Spinal cord (tissue), 10 donors: ENCODE measurements at places on chromosomes 2 and 18. TPM values are rescaled to one million over a fixed set of nuclear protein-coding genes. Genes with fewer than 3 reads are reported as not detected.

Gene TEKT4
- total RNA-seq, result 0.69 TPM

Gene HOXD3
- 7.3 TPM for total RNA-seq

Gene ALK
- total RNA-seq, result 12.4 TPM

Gene RAD51AP2
- 0.22 TPM for total RNA-seq

Gene LRRTM4
- total RNA-seq, result 30.4 TPM

Gene SIX2
- 5.5 TPM for total RNA-seq

Gene NEU4
- total RNA-seq, result 1.2 TPM

Gene LTBP1
- total RNA-seq, result 77.0 TPM

Gene CD28
- total RNA-seq, result 4.7 TPM

- H3K4me1 ChIP-seq, result no peaks in the 10 kb centered on the region
- no peaks in the 10 kb centered on the region for H3K36me3 ChIP-seq
- H3K27ac ChIP-seq, result no peak overlapping the region
- no peak overlapping the region for H3K4me3 ChIP-seq
- H3K27me3 ChIP-seq, result no peaks in the 10 kb centered on the region
- DNase-seq, result no peak
Measured at GRCh38 chr2:42211291-42211690, 42.1 kb downstream of the EML4 start.

DNA sequence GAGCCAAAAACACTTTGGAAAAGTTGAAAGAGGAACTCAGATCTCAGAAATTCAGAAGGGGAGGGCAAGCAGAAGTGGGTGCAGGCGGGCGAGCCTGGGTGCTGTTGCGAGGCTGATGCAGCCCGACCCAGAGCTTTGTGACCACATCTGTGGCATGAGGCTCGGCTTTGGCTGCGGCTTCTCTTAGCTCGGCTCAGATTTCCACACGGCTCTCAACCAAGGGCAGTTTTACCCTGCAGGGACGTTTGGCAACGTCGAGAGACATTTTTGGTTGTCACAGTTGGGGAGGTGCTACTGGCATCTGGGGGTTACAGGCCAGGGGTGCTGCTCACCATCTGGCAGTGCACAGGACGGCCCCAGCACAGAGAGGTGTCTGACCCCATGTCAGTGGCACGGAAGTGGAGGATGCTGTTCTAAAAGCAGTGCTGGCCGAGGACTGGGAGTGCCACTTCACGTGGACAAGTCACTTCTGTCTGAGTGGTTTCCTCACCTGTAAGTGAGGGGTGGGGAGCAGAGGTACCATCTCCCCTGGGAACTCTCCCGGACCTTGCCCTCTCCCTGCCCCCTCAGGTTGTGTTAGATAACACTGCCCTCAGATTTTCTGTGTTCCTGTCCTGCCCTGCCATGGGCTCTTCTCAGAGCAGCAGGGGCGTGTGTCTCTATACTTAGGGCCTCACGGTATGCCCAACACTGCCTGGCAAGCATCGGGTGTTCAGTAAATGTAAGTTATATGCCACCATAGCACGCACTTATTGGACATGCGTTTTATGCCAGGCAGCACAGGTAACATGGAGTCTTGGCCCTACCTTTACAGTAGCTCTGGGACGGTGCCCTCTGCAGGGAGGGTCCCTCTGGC is 48.7 kb upstream of the FAHD2A start:
- DNase-seq, result no peak
- H3K36me3 ChIP-seq, result peaks cover 8% of the 10 kb centered on the region
- no peak overlapping the region for H3K4me3 ChIP-seq
- H3K27me3 ChIP-seq, result no peaks in the 10 kb centered on the region
- H3K4me1 ChIP-seq, result no peaks in the 10 kb centered on the region

DNA sequence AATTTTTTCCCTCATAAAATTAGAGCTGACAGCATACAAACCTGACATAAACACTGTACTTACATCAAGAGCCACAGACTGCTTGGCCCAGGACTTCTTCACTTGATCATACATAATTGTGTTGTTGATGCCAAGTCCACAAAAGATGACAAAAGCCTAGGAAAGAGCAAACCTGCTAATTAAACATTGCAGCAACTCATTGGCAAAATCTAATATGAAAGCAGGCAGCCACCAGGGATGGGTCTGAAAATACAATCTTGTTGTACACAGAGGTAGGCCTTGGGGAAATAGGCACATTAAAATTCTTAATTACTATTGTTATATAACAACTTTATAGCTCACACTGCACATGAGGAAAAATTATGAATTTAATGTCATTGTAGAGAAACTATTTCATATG is 255.8 kb downstream of the PDE11A start:
- no peaks in the 10 kb centered on the region for H3K4me1 ChIP-seq
- no peaks in the 10 kb centered on the region for H3K36me3 ChIP-seq
- no peak overlapping the region for H3K4me3 ChIP-seq
- DNase-seq, result no peak

- no peaks in the 10 kb centered on the region for H3K4me1 ChIP-seq
- H3K27ac ChIP-seq, result no peak overlapping the region
- DNase-seq, result no peak
- H3K36me3 ChIP-seq, result no peaks in the 10 kb centered on the region
Measured at GRCh38 chr2:187982668-187983067, 309.0 kb upstream of the GULP1 start.

DNA sequence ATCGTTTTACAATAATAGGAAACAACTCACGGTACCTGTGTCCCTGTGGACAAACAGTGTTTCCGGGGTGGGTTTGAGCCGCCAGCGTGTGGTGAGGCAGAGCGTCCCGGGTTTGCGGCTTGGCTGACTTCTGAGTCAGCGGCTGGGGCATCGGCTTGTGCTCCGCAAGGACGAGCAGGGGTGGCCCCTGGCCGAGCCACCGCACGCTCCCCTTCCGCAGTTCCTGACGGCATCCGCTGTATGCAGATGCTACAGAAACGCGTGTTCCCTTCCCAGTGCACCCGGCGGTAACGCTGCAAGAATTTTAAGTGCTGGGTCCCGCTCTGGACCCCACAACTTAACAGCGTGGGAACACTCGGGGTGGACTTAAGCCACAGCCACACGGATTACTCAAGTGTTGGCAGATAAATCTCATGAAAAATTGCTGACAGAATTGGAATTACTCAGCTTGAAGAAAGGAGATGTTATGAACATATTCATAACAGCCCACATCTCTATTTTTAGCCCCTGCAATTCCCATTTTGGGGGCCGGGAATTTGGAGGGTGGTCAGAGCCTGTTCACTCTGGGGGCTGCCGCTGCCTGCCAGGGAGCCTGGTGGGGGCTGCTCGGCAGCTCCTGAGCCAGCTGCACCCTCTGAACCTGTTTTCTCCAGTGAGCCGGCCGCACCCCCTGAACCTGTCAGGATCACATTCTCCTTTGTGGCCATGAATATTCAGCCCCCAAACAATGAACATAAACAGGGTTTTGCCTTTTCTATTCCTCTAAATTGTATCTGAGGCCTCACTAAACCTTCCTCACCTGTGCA is 12.6 kb upstream of the KCNG2 start:
- no peak for DNase-seq
- H3K27ac ChIP-seq, result no peak overlapping the region
- H3K4me1 ChIP-seq, result peaks cover 10% of the 10 kb centered on the region
- no peaks in the 10 kb centered on the region for H3K36me3 ChIP-seq
- peaks cover 29% of the 10 kb centered on the region for H3K27me3 ChIP-seq
- no peak overlapping the region for H3K4me3 ChIP-seq

- no peaks in the 10 kb centered on the region for H3K27me3 ChIP-seq
- H3K4me3 ChIP-seq, result no peak overlapping the region
- no peaks in the 10 kb centered on the region for H3K36me3 ChIP-seq
- peak; percentile 13 for DNase-seq
- no peak overlapping the region for H3K27ac ChIP-seq
- H3K4me1 ChIP-seq, result no peaks in the 10 kb centered on the region
Measured at GRCh38 chr18:35611518-35611917, 30.0 kb downstream of the GALNT1 start.

DNA sequence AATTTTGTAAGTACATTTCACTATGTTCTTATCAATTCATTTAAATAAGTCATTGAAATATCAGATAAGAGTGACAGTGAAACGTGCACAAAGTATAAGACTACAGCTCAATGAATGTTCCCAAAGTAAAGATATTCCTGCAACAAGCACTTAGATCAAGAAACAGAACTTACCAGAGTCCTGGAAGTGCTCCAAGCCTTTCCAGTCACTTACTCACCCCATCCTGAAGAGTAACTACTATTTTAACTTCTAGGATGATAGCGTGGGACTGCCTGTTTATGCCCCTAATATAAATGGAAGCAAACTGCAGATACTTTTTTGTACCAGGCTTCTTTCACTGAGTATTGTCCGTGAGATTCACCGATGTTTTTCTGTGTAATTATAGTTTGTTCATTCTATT is 768.9 kb downstream of the SLC4A3 start:
- DNase-seq, result no peak
- no peak overlapping the region for H3K27ac ChIP-seq
- H3K36me3 ChIP-seq, result no peaks in the 10 kb centered on the region
- H3K27me3 ChIP-seq, result no peaks in the 10 kb centered on the region
- H3K4me3 ChIP-seq, result no peak overlapping the region

DNA sequence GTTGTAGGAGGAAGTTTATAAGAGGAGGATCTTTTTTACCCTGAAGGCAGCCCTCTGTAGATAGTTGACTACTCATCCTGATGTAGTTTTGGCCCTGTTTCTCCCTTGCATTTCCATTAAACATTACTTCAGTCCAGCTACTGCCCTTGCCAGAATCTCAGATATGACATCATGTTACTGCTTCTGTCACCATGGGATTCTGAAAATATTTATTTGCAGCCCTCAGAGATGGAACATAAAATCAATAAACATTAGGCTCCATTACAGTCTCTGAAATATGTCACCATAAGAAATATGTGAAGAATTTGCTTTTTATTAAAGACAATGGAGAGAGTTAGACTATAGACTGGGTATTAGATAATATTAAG is 68.7 kb upstream of the STK39 start:
- no peaks in the 10 kb centered on the region for H3K4me1 ChIP-seq
- no peak overlapping the region for H3K27ac ChIP-seq
- no peak for DNase-seq
- no peak overlapping the region for H3K4me3 ChIP-seq
- H3K27me3 ChIP-seq, result no peaks in the 10 kb centered on the region

DNA sequence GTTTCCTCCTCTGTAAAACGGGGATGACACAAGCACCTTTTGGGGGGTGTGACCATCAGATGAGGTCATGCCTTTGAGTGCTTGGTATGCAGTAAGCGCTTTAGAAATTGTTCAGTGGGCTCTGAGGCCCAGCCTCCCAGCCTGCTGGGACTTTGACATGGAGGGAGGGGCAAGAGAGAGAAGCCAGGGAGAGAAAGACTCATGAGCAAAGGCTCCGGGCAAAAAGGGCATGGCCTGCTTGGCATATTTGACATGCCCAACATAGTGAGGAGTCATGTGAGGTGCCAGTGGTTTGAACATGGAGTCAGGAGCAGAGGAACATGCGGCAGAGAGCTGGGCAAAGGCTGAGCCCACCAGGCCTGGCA is 14.0 kb downstream of the TNS1 start:
- no peaks in the 10 kb centered on the region for H3K27me3 ChIP-seq
- no peak overlapping the region for H3K4me3 ChIP-seq
- no peak for DNase-seq
- H3K27ac ChIP-seq, result no peak overlapping the region

GRCh38 chr2:61660511-61661388 is 122.6 kb upstream of the XPO1 start:
- no peak overlapping the region for H3K27ac ChIP-seq
- H3K4me1 ChIP-seq, result peaks cover 3% of the 10 kb centered on the region
- DNase-seq, result no peak
- no peaks in the 10 kb centered on the region for H3K27me3 ChIP-seq
- no peaks in the 10 kb centered on the region for H3K36me3 ChIP-seq

GRCh38 chr2:51194656-51195055 is 162.7 kb upstream of the NRXN1 start:
- H3K36me3 ChIP-seq, result no peaks in the 10 kb centered on the region
- H3K27me3 ChIP-seq, result no peaks in the 10 kb centered on the region
- H3K27ac ChIP-seq, result no peak overlapping the region
- no peak overlapping the region for H3K4me3 ChIP-seq

GRCh38 chr2:240930096-240930630 is 24.0 kb downstream of the CROCC2 start:
- H3K27ac ChIP-seq, result no peak overlapping the region
- DNase-seq, result no peak
- no peaks in the 10 kb centered on the region for H3K27me3 ChIP-seq
- H3K4me1 ChIP-seq, result no peaks in the 10 kb centered on the region
- no peaks in the 10 kb centered on the region for H3K36me3 ChIP-seq
- no peak overlapping the region for H3K4me3 ChIP-seq

DNA sequence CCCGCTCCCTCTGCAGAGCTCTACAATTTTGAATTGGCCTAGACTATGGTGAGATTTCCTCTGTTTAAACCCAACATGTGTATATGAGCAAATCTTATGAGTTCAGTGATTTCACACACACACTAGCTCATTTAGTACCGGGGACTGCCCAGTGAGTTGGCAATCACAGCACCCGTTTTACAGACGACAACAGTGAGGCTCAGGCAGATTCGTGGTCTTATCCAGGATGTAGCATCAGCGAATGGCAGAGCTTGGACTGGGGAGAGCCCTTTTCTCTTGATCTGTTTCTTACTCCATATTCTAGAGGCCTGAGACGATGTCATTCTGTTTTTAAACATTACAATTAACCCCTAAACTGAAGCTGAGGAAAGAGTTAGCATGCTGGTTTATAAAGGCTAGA is 419.9 kb downstream of the NBAS start:
- no peaks in the 10 kb centered on the region for H3K36me3 ChIP-seq
- H3K4me3 ChIP-seq, result no peak overlapping the region
- no peak overlapping the region for H3K27ac ChIP-seq
- no peaks in the 10 kb centered on the region for H3K4me1 ChIP-seq
- H3K27me3 ChIP-seq, result no peaks in the 10 kb centered on the region
- no peak for DNase-seq

GRCh38 chr18:63451799-63452660 is 24.7 kb upstream of the SERPINB5 start:
- no peaks in the 10 kb centered on the region for H3K4me1 ChIP-seq
- no peak for DNase-seq
- H3K27ac ChIP-seq, result peak overlapping the region; percentile 30
- no peaks in the 10 kb centered on the region for H3K36me3 ChIP-seq
- no peaks in the 10 kb centered on the region for H3K27me3 ChIP-seq

DNA sequence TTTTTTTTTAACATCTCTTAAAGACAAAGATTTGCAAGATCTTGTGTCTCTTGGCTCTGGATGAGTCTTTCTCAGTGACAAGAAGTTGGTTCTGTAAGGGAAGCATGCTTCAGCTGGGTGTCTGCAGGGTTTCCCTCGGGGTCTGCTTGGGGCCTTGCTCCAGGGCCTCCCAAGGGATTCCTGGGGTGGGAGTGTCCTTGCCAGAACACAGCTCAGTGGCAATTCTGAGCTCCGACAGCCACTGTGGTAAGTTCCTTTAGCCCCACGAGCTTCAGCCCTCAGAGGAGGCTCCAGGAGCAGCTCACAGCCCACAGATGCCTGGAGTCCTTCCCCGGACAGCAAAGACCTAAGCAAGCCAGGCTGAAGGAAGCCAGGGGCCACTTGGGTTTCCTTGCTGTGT is 52.4 kb downstream of the EMX1 start:
- DNase-seq, result no peak
- no peak overlapping the region for H3K4me3 ChIP-seq
- H3K36me3 ChIP-seq, result peaks cover 67% of the 10 kb centered on the region
- no peaks in the 10 kb centered on the region for H3K27me3 ChIP-seq
- no peak overlapping the region for H3K27ac ChIP-seq
